NCI-H2081 treated with DMSO at 0.1 percent for 48 hours (cell line): ENCODE measurements at places on chromosomes 12 and 14.

- DNase-seq, result no peak
These were observed 24.6 kb upstream of the KIF26A start for GRCh38 chr14:104113631-104114420.

DNA sequence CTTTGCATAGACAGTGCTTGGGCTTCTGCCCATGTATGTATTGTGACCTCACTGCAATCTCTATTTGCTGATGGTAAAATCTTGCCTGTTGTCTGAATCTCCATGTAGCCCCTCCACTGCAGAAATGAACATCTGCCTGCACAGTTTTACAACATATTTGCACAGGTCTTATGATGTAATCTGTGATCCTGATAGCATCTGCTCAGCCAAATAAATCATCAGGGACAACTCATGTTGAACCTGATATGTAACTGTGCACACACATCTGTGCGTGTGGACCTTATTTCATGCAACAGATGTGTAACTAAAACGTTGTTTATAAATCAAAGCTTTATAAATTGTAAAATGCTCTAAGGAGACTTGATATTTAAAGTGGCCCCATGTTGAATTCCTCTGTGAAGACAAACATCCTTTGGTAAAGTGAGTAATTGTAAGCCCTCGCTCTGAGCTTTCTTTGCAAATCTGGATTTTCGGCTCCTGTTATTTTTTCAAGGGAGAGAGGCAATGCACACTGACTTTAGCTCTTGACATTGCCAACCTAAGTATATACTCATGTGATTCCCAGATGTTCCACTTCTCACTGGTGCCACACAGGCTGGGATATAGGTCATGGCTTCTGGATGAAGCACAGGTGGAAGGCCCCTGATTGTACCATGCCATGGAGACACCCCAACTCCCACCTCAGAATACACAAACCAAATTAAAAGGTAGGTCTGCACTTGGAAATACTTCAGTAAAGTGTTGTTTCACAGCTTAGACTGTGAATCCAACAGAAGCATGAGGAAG lies 371.3 kb downstream of the GRIN2B start:
- DNase-seq, result no peak

DNA sequence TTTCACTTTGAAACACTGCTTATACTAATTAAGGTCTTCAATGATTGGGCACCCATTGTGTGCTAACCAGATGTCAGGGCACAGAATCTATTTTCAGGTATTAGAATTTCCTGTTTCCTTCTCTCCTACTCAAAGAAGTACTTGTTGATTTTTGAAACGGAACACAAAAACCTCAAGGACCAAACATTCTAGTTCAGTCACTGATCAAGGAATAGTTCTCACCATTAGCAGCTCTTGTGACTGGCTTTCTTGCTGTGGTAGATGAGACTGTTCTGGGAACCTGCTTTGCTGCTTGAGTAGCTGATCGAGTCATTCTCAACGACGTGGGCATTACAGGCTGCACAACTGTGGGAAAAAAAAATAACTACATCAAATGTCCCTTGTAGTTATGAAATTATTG lies 11.0 kb downstream of the DLGAP5 start:
- DNase-seq, result no peak

GRCh38 chr12:74988156-74988555 lies 221.5 kb downstream of the KCNC2 start:
- no peak for DNase-seq

GRCh38 chr12:5236022-5236640 lies 192.5 kb downstream of the KCNA5 start:
- DNase-seq, result no peak

DNA sequence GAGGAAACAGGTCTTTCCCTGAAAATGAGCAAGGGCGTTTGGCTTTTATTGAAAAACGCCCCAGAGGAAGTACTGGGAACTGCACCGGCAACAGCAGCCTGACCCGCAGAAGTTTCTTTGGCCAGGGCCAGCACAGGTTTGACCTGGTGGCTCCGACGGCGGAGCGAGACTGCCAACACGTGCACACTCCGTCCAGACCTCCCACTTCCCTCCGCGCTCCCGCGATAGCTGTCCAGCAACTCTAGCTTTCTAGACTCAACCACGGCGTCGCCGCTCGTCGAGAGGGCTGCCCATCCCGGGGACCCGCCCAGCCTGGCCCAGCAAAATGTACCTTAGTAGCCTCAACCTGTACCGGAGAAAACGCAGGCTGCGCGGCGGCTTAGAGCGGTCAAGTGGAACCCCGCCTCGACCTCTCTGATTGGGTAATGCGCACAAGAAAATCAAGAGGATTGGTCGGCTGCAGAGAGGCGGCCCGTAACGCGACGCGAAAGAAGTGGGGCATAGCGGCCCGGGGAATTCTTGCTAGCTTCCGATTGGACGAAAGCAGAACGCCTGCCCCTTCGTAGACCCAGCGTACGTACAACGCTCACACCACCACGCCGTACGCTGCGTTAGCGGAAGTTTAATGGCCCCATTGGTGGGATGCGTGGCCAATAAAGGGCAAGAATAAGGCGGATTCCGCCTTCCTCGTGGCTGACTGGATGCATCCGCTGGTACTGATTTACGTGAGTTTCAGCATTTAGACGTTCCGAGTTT lies at the start of gene WDR89:
Gene WDR89 (minus strand): TSS at position 399 of the 756 bp plus-strand sequence. CDS start 41,929 bp downstream, outside the sequence.
- peak; percentile 98 for DNase-seq

DNA sequence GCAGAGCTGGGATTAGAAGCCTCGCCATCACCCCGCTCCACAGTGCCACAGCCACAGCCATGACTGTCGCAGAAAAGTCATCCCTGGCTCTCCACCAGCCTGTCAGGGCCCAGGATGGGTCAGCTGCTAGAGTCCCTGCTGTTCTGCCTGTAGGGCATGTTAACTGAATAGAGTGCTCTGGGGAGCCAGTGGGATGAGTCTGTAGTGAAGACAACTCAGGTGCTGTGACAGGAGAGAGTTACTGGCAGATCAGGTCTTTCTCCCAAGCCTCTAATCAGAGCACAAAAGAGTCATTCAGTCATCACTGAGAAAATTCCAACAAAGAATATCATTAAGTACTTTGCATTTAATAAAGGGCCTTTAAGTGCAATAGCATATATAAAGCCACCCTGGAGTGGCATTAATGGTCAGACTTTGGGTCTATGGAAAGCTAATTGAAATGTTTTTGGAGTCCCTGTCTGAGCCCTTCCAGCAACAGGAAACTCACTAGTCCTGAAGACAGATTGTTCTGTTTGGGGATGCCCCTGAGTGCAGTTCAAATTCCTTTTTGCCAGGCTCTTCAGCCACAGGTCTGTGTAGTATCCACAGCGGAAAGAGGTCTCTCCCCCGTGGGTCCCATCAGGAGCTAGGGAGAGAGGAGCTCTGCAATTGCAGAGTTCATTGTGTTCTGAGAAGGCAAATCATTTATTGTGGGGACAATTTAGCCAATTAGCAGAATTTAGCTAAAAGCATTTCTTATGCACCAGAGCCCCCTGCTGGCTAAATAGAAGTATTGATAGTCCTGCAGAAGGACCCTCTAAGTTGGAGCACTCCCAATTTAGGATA lies 45.2 kb upstream of the C14orf132 start:
- no peak for DNase-seq

GRCh38 chr14:60977847-60978246 lies 3.0 kb downstream of the TRMT5 start:
- no peak for DNase-seq

DNA sequence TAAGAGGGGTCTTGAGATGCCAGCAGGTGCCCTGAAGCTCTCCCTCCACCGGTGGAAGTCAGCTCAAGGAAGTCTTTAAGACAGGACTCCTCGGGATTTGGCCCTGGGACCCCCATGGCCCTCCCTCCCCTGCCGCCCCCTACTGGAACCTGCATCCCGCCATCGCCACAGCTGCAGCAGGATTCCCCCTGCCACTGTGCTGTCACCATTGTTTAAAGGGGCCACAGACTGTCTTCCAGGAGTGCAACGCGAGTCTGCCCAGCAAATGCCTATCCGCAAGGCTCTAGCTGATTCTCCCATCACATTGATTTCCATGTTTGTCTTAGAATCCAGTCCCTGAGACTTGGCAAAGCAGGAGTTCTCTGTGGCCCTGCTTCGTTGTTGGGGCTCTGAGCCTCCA lies 770.8 kb upstream of the ALG10B start:
- DNase-seq, result no peak

GRCh38 chr14:55198749-55199148 lies 7.4 kb upstream of the DLGAP5 start:
- no peak for DNase-seq
